Head of caudate nucleus (tissue), 42 donors: ENCODE measurements at places on chromosomes 3 and 15.

- no peak for DNase-seq
These were observed 156.7 kb downstream of the RAB11A start for GRCh38 chr15:66025972-66026371.

GRCh38 chr3:175338775-175339535 lies 479.8 kb downstream of the NAALADL2 start:
- DNase-seq = no peak

DNA sequence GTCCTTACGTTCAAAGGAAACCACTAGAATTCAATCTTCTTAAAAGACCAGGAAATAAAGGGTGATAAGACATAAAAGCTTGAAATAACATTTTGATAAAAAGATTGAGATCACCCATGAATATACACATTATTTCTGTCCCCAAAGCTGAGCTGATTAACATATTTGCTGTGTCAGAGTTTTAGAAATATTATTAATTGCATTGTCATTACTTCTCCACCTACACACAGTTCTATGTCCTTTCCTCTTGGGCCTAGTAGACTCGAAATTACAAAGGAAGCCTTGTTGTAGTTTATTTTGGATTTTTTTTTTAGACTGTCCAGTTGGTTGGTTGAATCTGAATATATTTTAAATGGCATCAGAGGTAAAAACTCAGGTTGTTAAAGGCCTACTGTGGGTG lies 81.0 kb upstream of the NR2E3 start:
- DNase-seq = no peak

- DNase-seq = no peak
These were observed 276.7 kb downstream of the SLC9A9 start for GRCh38 chr3:143571548-143571947.

- no peak for DNase-seq
These were observed 24.2 kb downstream of the MASP1 start for GRCh38 chr3:187267306-187267705.

DNA sequence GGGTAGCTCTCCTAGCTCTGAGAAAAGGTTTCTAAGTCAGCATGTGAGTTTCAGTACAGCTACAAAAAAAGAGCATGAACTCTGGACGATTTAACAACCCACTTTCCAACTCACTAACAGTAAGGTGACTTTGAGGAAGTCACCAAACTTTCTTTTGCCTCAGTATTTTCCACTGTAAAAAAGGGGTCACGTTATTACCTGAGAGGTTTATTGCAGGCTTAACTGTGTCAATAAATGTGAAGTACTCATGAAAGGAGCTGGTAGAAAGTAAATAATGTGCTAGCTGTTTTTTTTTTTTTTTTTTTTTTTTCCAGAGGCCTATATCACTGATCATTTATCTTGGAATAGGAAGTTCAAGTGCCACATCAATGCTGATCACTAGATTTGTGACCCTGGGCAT lies 89.3 kb downstream of the PLSCR2 start:
- DNase-seq = no peak

GRCh38 chr15:62051166-62051565 lies 9.1 kb downstream of the VPS13C start:
- no peak for DNase-seq

- peak; percentile 93 for DNase-seq
These were observed at the start of gene STOML1 for GRCh38 chr15:73991726-73992593. Gene STOML1 (minus strand): TSS chr15:73992295. CDS start chr15:73992223, 72 bp downstream.

DNA sequence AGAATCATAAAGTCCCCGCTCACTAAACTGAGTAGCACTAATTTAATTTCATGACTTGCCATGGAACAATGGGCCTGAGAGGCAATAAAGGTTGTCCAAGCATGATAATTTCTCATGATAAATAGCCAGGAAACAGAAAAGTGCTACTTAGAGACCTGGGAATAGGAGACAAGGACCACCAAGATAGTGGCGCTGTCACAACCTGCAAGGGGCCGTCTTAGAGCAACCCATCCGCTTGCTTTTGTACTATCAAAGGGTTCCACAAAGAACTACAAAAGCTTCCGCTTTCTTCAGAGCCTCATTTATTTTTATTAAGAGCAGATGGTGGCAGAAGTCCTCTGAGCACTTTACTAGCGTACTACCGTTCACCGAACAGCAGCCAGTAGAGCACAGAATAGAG lies 421.7 kb upstream of the GRM7 start:
- no peak for DNase-seq

DNA sequence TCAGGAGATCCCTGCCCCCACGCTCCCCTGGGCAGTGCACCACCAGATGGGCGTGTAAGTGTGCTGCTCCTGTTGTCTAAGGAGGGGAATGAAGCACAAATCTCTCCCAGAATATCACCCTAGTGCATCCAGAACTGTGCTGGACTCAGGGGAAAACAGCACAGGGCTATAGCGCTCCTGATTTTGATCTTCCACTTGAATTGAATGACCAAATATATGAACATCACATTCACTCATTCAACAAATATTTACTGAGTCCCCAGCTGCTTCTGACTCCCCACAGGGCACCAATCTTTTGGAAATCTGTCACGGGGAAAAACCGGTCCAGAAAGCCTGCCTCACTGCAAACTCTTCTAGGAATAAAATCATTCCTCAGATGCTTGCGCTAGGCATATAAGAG lies 2.4 kb downstream of the CPLX3 start:
- no peak for DNase-seq

GRCh38 chr3:61861410-61861809 lies 300.0 kb downstream of the PTPRG start:
- DNase-seq = no peak
